ENCODE measurements at places on chromosomes 1 and 21.

GRCh38 chr1:105485207-105485606 lies 1571.3 kb upstream of the PRMT6 start:
- no peak for DNase-seq

DNA sequence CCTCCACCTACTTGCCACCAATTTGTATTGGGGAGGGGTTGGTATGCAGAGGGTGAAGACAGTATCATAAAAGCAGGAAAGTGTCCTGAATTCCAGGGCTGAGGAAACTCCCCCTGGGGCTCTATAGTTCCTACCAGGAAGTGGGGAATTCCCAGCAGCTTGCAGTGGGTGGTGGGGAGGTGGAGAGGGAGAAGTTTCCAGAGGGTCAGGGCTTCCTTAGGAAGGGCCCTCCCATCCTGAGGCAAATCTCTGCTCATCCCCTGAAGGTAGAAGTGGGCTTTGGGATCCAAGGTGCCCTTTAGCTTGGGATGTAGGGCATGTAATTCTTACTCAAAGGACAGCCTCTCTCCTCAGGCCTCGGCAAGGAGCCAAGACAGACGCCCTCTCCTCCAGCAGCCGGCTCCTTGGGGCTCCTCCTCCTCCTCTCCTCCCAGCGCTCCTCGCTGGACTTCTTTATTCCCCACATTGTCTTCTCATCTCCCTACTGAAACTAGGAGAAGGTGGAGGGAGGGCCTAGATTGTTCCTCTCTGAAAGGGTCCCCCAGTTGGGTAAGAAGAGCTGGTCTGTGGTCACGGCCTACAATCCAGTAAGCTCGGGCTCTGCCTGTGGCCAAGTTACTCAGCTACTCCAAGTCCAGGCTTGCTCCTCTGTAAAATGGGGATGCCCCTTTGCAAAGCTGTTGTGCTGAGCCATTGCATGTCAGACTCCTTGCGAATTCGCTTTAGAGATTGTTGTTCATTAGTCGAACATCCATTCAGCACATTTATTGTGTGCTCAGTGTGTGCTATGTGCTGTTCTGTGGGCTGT lies 17.9 kb upstream of the CSF1 start:
- peak; percentile 43 for DNase-seq

DNA sequence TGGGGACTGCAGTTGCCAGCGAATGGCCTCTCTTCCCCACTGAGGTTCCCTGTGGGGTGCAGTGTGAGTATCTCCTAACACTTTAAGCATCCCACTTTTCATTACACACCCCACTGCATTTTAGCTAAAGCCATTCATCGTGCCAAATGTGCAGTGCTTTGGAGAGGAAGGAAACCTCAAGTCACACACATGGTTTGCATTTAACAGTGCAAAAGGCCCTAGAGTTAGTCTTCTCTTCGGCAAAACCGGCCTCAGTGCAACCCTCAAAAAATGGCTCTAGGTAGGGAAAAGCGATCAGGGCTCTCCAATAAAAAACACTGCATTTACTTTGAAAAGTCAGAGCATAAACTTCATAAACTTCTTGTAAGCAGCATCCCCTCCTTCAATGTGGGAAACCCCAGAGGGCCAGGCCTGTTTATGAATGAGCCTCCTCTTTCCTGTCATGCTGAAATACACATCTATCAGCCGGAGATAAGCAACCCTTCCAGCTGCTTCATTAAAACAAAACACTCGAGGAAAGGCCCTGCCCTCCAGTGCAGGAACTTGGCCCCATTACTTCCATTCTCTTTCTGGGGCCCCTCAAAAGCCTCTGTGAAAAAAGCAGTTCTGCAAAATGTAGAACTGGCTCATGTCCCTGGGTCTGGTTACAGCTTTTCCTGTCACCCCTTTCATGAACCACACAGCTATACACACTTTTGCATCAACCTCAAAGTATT lies 184.0 kb downstream of the CDC7 start:
- DNase-seq: peak; percentile 21

DNA sequence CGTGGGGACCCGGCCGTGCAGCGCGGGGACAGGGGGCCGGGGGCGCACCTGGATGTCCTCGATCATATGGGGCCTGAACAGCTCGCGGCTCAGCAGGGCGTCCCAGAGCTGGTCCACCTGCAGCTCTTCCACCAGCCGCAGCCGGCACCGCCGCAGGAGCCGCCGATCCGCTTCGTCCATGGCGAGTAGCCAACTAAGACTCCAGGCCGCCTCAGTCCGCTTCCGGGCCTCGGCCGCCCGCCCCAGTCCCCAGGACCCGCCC lies at the start of gene CASP9:
Gene CASP9 (minus strand): TSS at position 195 of the 262 bp plus-strand sequence. CDS start 15 bp downstream, at position 180.
- no peak for DNase-seq

- no peak for DNase-seq
These were observed 10.5 kb downstream of the TBX15 start for GRCh38 chr1:118977600-118977999.

DNA sequence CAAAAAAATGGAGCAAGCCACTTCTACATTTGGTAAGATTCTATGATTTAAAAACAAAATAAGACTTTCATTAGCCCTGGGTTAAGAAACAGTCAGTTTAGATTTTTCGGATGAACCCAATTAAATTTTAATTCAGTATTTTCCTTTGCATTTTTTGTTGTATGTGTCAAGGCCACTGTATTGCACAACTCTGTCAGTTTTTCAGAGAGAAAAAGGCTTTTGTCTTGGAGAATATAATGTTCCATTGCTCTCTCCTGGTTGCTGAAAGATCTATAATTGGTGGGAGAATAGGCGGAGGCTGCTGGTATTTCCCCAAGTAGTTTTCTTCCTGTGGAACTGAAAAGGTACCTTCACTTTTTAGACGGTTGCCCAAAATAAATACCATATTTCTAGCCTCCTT lies 84.6 kb downstream of the NEGR1 start:
- DNase-seq: no peak

DNA sequence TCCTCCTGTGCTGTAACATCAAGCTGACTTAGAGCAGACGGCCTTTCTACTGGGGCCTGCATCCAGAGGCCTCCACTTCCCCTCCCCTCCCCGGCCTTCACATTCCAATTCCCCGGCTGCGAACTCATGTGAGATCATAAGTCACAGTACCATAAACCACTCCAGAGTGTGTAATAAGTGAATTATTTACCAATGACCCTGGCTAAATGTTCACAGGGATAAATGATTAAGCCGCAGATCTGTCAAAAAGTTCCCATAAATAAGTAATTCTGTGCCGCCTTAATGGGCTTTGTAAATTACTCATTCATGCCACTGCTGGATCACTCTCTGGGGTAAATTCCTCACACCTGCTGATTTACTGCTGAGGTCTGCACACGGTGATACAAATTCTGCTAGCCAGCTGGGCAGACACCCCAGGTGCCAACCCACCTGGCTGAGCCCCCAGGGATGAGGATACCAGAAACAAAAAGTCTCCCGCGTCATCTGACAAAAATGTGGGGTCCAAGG lies 27.4 kb upstream of the KIRREL1 start:
- DNase-seq: peak; percentile 86

DNA sequence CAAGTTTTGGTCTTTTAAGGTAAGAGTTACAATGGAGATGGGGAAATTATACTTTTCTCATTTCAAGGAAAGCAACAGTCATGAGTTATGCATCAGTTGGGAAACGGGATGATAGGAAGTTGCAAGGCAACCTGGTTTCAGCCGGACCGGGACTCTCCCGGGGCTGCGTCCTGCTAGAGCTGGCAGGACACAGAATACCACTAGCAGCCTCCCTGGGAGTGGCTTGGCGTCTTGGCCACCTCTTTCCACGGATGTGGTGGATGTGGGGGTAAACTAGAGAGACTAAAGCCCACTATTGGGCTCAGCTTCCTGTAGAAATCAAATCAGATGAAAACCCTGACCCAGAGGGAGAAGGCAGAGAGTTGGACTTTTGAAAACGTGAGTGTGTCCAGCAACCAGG lies 71.9 kb downstream of the ADARB1 start:
- no peak for DNase-seq

- DNase-seq: no peak
These were observed 89.2 kb downstream of the TTLL7 start for GRCh38 chr1:83909687-83910086.

- DNase-seq: no peak
These were observed 7.2 kb downstream of the ZDHHC18 start for GRCh38 chr1:26833432-26834405.

GRCh38 chr1:9294405-9294773 lies 1.7 kb downstream of the SPSB1 start:
- DNase-seq: peak; percentile 48

GRCh38 chr1:147225193-147225730 lies at the start of gene FMO5:
FMO5 (minus strand) TSS chr1:147225339; CDS start chr1:147225029, 310 bp downstream.
- DNase-seq: peak; percentile 83

GRCh38 chr21:31371715-31372470 lies 27.8 kb upstream of the TIAM1 start:
- no peak for DNase-seq

- no peak for DNase-seq
These were observed 58.2 kb downstream of the GADD45A start for GRCh38 chr1:67743072-67743725.

GRCh38 chr1:221824025-221824424 lies 82.1 kb upstream of the DUSP10 start:
- no peak for DNase-seq

- DNase-seq: no peak
These were observed 99.8 kb downstream of the UCK2 start for GRCh38 chr1:165927169-165927568.

- DNase-seq: no peak
These were observed 49.5 kb downstream of the SSBP3 start for GRCh38 chr1:54356680-54357147.

DNA sequence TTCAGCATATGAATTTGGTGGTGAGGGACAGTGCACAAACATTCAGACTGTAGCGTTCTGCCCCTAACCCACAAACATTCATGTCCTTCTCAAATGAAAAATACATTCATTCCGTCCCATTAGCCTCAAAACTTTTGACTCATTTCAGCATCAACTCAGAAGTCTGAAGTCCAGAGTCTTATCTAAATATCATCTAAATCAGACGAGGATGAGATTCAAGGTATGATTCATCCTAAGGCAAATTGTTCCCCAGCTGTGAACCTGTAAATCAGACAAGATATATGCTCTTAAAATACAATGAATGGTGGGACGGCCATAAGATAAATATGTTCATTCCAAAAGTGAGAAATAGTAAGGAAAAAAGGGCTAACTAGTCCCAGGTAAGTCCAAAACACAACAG lies 1195.6 kb upstream of the ADGRL4 start:
- DNase-seq: no peak

DNA sequence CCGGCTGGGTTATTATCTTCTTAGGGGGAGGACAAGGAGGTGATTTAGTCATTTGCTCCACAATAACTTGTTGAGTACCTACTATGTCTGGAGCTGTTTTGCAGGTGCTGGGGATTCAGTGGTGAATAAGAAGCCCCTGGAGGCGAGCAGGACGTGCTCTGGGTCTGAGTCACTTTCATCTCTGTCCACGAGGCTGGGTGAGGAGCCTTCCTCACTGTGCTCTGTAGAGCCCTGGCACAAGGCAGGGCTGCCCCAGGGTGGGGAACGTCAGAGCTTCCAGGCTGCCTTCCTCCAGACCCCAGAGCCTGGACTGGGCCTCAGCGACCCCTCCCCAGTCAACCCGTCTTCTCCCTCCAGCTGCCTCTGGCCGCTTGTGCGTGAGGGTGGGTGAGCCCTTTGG lies 2.5 kb upstream of the PADI6 start:
- DNase-seq: no peak

DNA sequence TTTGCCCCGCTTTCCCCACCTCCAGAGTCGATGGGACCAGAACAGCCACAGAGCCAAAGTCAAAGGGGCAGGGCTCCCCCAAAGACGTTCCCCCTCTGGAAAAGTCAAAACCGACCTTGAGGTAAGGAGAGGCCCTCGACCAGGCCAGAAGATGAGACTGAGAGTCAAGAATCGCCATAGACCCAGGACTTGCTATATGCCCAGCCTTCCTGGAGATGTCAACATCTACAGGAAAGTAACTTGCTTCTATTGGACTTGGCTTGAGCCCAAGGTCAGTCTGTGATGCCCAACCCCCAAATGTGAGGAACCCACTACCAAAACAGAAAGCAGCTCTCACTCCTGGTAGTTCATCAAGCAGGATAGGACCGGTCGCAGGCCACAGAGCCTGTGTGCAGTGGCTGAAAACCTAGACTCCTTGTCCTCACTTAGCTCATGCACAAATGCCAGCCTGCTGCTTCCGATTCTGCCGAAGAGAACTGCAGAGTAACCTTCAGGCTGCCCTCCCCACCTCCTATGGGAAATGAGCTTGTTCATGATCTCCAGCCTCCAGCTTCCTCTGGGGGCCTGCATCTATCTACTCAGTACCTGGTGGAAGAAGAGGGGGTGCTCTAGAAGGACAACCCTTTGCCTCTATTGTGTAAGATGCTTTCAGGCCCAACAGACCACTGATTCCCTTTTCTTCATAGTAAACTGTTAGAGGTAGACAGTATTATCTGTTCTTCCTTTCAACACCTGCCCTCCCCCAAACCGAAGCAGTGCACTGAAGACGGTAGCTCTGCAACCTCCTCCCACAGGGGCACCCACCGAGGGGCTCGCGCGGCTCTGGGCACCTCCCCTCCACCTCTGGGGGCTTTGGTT lies 1.4 kb downstream of the ACOT7 start:
- DNase-seq: no peak

GRCh38 chr1:246300626-246301549 lies 206.2 kb downstream of the SMYD3 start:
- no peak for DNase-seq

DNA sequence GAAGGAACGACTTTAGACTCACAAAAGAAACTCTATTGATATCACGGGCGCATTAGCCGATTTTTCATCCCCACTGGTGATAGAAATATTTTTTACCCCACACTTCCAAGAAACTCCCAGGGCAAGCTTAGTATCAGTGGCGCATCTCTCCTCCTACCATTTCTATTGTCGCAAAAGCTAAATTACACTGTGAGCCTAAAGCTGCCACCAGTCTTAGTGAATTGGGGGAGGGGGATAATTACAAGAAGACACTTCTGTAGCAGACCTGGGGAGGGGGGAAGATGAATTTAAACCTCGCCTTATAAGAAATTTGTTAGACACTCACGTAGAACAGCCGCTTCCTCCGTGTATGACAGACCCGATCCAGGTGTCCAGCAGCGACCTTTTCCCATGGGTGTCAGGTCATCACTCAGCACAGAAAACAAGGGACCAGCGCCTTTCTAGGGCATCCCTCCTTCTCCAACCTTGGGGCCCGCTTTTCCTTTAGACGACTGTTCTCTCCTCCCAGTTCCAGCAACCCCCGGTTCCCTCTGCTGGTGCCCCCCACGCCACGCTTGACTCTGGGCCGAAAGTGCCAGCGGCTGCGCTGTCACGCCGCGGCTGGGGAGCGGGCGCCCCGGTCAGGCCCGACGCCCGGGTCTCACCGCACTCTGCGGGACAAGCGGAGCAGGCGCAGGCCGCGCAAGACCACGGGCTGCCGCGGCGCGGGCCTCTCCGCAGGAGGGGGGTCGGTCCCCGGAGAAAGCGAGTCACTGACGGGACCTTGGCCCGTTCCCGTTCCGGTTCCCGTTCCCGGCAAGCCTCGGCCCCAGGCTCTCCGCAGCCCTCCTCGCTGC lies 821 bp downstream of the PHC2 start:
- peak; percentile 57 for DNase-seq

DNA sequence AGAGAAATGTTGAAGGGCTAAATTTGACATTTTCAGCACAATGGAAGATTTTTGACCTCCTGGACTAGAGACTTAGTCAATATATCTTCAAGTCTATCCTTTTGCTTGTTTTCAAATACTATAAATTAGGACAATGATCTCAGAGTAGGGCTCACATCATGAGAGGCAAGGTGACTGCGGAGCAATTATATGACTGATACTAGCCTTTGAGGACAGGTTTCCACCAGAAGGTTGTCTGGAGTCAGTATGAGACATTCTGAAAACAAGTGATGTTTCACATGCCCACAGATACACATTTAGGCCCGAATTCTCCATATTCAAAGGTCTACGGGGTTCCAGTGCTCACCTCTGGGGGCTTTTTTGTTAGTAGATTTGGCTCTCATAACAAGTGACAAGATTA lies 142.3 kb upstream of the SAMSN1 start:
- DNase-seq: no peak

GRCh38 chr1:53337499-53337898 lies 9.6 kb upstream of the LRP8 start:
- no peak for DNase-seq

Measured in hepatocyte (in vitro differentiated cells).